ENCODE measurements at places on chromosomes 2 and 18. TPM values are rescaled to one million over a fixed set of nuclear protein-coding genes. Genes with fewer than 3 reads are reported as not detected.
A peak's percentile ranks its signal among the peaks of the same experiment; 100 is the strongest.

GRCh38 chr2:11099122-11100065 lies 55.9 kb upstream of the SLC66A3 start:
- no peak for DNase-seq

DNA sequence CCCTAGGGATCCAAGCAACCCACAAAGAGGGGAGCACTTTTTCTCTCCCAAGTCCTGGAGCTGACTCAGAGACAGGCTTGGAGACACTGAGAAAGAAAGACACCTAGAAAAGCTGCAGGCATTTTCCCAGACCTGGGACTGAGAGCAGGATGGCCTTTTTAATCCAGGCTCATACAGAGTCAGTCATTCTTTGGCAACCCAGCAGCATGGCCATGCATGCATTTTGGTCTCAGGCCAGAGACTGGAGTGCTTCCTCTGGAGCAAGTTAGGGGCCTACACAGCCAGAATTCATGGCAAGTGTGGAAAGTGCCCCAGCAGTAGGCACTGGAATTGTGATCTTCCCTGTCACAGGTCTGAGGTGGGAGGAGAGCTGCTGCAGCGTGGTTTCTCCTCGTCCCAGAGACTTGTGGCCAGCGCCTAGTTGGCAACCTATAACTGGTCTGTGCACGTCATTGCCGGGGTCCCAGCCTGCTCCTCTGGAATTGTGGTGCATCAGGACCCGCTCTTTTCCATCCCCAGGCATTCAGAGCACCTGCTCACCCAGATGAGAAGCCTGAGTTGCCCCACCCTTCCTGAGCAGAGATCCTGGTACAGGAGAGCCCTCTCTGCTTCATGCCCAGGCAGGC lies 231.9 kb upstream of the RAB6C start:
- DNase-seq = no peak

GRCh38 chr18:13368080-13368813 lies 149.7 kb downstream of the LDLRAD4 start:
- no peak for DNase-seq

- no peak for DNase-seq
These were observed 31.5 kb downstream of the EPB41L5 start for GRCh38 chr2:120044336-120044735.

DNA sequence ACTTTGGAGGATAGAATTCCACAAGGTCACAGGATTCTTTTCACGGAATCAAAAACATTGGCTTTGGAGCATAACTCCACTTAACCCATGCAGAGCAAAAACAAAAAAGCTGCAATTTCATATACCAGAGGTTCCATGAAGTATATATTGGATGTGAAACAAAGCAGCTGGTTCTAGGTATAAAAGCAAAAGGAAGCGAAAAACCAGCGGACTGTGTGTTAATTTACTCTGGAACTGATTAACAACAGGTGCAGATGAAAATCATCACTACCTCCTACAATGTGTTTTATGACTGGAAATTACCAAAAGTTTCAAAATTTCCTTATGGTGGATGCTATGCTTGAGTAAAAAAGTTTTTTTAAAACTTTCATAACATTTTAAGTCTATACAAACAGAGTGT lies 54.4 kb upstream of the LINC00305 start:
- no peak for DNase-seq

DNA sequence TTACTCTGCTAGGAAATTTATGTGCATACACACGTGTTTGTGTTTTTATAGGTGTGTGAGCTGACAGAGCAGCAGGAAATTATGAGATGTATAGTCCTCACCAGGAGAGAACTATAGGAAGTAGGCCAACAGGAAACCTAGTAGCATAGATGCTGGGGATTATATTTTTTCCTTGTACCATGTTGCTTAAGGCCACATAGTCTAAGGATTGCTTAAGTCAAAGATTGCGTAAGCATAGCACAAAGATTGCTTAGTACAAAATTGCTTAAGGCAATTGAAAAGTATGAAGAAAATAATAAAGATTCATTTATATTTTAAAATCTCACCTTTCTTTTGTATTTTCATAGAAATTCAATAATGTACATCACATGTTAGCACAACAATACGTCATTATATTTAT lies 18.7 kb upstream of the CCDC102B start:
- peak; percentile 14 for DNase-seq

DNA sequence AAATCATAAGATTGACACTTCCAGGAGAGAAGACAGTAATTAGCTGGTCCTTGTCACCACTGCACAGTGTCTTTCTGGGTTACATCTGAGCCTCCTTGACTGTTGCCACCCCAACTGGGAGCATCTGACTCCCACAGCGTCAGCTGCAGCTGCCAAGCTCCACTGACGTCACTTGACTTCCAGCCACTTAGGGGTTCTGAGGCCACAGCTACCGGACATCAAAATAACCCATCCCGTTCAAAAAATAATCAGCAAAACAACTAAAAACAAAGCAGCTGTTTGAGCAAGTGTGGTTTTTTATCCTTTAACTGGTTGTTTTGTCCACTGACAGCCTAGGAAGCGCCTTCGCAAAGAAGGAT lies 206.5 kb upstream of the AGAP1 start:
- DNase-seq = no peak

DNA sequence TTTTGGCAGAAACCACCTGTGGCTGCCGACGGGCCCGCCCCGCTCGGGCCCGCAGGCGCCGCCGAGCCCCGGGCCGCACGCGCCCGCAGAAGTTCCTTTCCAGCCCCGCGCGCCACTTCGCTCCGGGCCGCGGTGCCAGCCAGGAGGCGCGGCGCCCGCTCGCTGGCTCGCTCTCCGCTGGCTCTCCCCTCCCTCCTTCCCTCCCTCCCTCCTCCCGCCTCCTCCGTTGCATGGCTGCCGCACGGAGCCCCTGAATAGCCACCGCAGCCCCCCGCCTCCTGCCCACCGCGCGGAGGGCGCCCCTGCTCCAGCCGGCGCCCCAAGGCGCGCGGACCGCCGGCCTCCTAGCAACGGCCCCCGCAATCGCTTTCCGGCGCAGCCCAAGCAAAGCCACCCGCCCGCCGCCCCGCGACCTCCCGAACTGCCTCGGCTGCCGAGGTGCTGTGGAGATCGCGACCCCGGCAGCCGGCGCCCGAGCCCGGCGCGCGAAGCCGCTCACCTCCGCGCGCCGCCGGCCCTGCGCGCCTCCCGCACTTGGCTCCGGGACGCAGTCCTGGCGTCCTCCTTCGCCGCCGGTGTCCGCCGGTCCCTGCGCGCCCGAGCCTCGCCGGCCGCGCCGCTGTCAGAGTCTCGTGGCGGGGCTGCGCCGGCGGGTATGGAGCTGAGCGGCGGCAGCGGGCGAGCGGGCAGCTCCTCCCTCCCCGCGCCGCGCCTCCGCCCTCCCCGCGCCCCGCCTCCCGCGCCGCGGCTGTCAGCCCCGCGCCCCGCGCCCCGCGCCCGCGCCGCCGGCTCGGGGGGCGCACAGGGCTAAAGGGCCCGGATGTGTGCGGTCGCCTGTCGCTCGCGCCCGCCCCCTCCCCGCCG lies at the start of gene ZBTB7C:
ZBTB7C (minus strand) TSS at position 657 of the 864 bp plus-strand sequence.
- DNase-seq = peak; percentile 69

- no peak for DNase-seq
These were observed at the start of gene TMEM182 for GRCh38 chr2:102761763-102762162. TMEM182 (plus strand) TSS chr2:102762031; CDS start chr2:102762218, 187 bp downstream.

- DNase-seq = no peak
These were observed 304.3 kb upstream of the CNTNAP5 start for GRCh38 chr2:123720760-123721159.

GRCh38 chr2:192053921-192054320 lies 140.8 kb downstream of the TMEFF2 start:
- no peak for DNase-seq

GRCh38 chr2:46269544-46270273 lies 27.5 kb upstream of the EPAS1 start:
- no peak for DNase-seq

- DNase-seq = no peak
These were observed 33.3 kb downstream of the THAP4 start for GRCh38 chr2:241603686-241604085.

DNA sequence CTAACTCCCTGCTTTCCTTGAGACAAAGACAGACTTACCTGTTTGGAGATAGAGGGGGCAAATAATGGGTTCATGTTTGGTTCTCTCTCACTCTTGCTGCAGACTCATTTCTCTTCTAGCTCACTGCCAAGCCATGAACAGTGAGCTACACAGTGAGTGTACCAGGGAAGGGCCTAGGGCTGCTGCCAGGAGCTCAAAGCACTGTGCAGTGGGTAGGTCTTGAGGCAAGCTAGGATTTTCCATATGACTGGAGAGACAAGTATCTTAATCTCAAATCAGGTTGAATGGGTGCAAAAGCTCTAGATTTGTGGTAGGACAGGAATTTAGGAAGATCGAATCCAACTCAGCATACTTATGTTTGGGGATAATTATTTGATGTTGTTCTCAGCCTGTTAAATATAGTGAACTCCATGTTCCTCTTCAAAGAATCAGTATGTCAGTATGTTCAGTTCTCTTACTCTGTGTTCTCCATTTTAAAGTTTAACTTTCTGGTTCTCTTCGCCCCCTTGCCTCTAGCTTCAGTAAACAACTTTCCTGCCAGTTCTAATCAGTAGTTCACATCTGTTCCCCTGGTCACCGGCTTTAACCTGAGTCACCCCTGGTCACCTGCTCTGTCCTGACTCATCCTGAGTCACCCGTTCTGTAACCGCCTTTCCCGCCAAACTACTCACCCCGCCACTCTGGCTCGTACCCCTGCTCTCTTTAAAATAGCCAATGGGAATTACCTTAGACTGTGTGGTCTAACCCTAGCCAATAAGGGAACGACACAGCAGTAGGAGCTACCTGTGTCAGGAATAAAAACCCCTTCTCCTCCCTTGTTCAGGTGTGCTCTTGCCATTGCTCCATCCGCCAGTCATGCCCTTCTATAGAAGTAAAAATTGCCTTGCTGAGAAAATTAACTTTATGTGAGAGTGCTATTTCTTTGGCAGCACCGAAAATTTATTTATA lies 21.9 kb downstream of the SLC25A52 start:
- peak; percentile 75 for DNase-seq

GRCh38 chr2:241161646-241162281 lies 11.5 kb downstream of the PPP1R7 start:
- peak; percentile 32 for DNase-seq

DNA sequence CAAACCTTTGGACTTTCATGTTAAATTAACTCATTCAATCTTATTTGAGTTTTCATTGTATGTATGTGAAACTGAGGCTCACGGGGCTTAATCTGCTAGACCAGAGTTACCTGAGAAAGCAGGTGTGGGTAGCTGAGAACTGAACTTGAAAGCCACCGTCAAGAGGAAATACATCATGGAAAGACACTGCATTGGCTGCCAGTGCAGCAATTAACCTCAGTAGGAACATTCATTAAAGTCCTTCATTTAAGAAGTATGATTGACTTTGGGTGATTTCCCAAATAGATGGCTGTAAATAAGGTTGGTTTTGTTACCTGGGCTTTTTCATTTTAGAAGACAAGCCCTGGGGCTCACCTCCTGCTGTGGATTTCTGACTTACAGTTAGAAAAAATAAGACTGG lies 36.5 kb upstream of the MGAT5 start:
- no peak for DNase-seq

DNA sequence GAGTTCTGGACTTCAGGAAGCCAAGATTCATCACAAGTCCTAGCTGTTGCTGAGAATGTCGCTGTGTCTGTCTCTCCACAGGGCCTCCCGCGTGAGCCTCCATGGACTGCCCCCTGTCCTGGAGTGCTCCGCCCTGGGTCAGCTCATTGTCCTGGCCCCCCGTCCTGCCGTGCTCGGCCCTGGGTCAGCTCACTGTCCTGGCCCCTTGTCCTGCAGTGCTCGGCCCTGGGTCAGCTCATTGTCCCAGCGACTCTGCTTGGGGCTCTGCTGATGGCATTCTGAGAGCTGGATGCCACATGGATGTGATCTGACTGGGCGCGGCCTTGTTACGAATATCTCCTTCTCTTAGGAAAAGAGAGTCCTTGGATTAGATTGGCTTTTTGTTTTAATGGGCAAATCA lies 78.5 kb downstream of the EIPR1 start:
- DNase-seq = no peak

GRCh38 chr18:32445846-32446245 lies 24.8 kb downstream of the GAREM1 start:
- no peak for DNase-seq

DNA sequence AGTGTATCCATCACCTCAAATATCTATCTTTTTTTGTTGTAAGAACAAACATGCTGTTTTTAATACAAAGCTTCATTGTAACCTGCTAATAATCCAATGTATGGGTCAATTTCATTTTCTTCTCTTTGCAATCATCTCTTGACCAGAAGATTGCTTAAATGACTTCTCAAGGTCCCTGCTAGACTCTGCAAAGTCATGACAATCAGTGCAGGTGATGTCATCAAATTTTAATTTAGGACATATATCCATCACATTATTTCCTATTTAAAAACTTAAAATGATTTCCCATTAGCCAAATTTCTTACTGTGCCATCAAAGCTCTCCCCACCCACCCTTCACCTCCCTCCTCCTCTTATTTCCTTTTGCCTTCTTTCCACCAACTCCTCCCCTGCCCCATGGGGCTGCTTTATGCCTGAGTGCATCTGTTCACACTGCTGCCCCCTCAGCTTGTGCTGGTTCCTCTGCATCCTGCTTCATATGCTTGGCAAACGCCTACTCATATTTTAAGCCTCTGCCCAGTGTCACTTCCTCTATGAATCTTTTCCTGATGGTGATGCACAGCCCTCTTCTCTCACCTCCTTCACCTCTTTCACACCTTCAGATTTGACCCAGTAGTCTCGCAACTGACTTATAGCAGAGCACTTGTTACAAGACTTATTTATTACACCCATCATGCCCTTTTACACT lies 20.3 kb downstream of the PLEK start:
- DNase-seq = no peak

DNA sequence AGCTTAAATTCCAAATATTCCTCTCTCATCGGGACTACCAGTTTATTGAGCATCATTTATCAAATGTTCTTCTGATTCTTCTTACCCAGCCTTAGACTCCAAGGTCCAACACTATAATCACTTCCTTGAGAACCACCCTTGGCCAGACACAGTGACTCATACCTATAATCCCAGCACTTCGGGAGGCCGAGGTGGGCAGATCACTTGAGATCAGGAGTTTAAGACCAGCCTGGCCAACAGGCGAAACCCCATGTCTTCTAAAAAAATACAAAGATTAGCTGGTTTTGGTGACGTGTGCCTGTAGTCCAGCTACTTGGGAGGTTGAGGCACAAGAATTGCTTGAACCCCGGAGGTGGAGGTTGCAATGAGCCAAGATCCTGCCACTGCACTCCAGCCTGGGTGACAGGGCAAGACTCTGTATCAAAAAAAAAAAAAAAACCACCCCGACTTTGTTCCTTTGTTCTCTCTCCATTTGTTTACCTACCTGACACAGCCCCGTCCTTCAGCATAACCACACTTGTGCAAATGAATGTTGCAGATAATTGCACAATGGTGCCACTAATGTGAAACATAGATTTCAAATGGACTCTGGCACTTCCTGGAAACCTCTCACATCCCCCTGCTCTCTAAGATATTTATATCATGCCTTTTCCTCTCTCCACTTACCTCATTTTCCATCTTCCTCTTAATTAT lies 38.9 kb upstream of the LPIN2 start:
- DNase-seq = peak; percentile 74

GRCh38 chr2:7154656-7155055 lies 237.4 kb downstream of the RNF144A start:
- no peak for DNase-seq

The ITPRIPL1 gene
- 2.0 TPM for total RNA-seq

The LCT gene
- total RNA-seq = 3.2 TPM

The HJURP gene
- total RNA-seq = 5.3 TPM

The SP5 gene
- 1.9 TPM for total RNA-seq

The C2orf74 gene
- 6.2 TPM for total RNA-seq

The TACR1 gene
- 0.28 TPM for total RNA-seq

The KCNK3 gene
- 10.5 TPM for total RNA-seq

The ALPG gene
- 0.16 TPM for total RNA-seq

The DNAJC5G gene
- not detected for total RNA-seq
